ENCODE measurements at places on chromosomes 6 and 20. TPM values are rescaled to one million over a fixed set of nuclear protein-coding genes. Genes with fewer than 3 reads are reported as not detected.

GRCh38 chr6:163457637-163458561 is 43.4 kb downstream of the QKI start:
- no peak for DNase-seq

DNA sequence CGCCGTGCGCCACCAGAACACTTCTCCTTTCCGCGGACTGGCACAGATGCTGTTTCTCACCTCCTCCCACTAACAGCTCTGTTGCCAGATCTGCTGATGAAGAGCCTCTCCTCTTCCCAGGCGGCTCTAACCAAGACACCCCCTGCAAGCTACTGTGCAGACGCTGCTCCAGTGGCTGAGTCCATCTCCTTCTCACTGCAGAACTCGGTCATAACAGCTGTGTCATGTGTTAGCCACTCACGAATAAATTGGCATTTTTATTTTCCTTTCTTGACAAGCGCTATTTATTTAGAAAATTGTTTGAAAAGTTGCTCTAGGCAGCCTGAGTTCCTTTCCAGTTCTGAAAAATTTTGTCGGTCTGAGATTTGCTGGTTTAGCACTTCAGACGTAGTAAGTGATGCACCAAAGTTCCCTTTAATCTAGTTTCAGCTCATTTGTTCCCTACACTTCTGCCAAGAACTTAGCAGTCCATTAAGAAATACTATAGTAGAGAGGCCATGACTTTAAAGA is 12.8 kb upstream of the PLEKHG1 start:
- no peak for DNase-seq

GRCh38 chr20:37856932-37857660 is 45.8 kb upstream of the VSTM2L start:
- DNase-seq, result no peak

GRCh38 chr6:10720265-10720959 is 2.5 kb upstream of the TMEM14C start:
- DNase-seq, result no peak

DNA sequence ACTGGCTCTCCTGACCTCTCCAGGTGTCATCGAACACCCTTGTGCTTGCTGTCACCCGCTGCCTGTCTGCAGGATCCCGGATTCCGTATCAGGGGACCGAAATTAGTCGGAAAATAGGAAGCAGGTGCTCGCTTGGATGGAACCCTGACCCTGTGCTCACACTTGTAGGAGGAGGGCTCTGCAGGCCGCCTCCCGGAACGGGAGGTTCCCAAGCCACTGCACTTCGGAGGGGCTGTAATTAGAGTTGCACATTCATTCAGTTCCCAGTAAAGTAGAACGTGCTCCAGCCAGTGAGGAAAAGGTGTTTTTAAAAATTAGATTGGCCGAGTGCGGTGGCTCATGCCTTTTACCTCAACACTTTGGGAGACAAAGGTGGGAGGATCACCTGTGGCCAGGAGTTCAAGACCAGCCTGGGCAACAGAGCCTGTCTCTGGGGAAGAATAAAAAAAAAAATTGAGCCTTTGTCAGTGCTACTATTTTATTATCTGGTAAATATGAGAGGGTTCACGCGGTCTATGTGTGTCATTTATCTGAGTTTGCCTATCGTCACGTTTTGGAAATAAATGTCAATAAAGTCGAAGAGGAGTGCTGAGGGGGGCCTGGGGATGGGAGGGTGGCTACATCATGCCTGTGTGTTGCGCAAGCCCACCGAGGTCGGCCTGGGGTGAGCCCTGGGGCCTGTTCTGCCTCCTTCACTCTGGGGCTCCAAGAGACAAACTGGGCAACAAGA is 1.5 kb upstream of the GMEB2 start:
- peak; percentile 44 for DNase-seq

DNA sequence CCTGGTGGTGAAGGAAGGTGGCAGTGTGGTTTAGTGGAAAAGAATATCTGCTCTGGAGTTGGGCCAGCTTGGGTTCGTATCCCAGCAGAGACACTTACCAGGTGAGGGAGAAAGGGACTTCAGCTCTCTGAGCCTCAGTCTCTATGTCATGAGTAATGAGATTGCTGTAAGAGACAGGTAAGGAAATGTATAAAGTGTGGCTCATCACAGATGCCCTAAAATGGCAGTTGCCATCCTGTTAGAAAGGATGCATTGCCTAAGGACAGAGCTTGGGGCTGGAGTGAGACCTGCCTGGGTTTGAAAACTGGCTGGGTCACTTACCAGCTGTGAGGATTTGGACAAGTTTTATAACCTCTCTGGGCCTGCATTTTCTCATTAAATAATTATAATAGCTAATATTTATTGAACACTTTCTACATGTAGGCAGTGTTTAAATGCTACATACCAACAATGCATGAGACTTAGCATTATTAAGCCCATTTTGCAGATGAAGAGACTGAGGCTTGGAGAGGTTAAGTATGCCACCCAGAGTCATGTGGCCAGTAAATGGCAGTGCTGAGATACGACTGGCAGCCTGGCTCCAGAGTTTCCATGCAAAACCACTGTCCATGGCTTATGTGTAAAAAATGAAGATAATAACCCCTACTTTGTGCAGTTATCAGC is 157.0 kb downstream of the SOBP start:
- DNase-seq, result no peak

DNA sequence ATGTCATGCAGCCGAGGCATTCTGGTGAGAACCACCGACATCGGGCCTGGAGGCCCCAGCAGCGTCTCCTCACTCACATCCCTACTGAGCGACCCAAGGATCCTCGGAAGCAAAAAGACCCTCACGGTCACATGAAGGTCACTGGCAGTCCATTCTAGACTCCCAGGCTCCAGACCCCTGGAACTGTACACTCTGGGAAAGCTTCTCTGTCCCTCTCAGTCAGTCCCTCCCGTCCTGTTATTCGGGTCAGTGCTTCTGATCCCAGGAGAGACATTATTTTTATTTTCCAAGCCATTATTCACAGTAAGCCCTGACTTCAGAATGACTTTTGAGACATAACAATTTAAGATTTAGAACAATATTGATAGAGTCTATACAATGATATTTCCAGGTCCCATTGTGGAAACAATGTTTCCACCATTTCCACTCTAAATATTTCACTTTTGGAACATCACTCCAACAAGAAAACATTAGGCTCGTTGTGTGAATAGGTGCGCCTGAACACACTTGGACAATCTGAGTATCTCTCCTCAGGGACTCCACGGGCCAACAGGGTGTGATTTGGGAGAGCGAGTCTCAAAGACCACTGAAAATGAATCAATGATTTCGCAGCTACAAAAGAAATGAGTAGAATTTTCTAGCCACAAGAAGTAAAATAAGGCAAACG is 199.7 kb downstream of the SOD2 start:
- DNase-seq, result no peak

GRCh38 chr6:6810727-6811126 is 222.2 kb downstream of the LY86 start:
- DNase-seq, result no peak

- no peak for DNase-seq
Observed at GRCh38 chr6:19452495-19452894, 384.7 kb upstream of the ID4 start.

DNA sequence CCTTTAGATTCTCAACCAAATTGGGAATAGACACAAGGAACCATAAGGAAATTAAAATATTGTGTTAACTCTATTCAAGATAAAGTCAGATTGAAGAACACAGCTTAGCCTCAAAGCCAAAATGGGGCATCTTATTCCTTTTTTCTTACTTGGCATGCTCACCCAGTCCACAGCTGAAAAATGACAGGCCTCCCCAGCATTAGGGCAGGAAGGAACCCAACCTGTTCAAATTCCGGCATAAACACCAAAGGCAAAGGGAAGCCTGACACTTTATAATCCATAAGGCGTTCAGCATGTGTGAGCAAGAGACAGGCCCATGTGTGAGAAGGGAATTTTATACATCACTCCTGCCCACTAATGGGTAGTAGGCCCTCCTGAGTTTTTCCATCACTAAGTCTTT is 2.9 kb downstream of the BEND6 start:
- no peak for DNase-seq

MUC21 gene
- total RNA-seq, result not detected

RALGAPA2 gene
- total RNA-seq, result 2.7 TPM

ABHD16A gene
- total RNA-seq, result 104 TPM

BMP6 gene
- total RNA-seq, result 0.07 TPM

ADGRG6 gene
- 0.13 TPM for total RNA-seq

All from K562 (cell line).